NCI-H446 treated with DMSO at 0.1 percent for 48 hours (cell line): ENCODE measurements at places on chromosomes 3 and 15.

DNA sequence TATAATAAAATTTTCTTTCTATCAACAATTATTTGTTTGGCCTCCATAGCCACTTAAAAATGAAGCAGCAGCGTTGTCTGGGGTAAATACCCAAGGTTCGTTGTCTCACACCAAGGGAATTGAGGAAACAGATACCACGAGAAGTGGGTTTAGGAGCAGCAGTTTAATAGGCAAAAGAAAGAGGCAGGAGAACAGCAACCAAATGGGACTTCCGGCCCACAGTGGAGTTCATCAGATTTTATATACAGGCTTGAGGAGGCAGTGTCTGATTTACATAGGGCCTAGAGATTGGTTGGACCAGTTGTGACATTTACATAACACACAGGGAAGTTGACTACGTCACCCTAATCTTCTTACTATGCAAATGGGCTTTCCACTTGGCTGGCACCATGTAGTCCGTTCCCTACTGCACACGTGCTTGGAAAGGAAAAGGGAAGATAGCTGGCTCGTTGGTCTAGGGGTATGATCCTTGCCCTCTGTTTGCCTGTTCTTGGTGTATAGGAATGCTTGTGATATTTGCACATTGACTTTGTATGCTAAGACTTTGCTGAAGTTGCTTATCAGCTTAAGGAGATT lies 61.5 kb upstream of the SETMAR start:
- no peak for DNase-seq

DNA sequence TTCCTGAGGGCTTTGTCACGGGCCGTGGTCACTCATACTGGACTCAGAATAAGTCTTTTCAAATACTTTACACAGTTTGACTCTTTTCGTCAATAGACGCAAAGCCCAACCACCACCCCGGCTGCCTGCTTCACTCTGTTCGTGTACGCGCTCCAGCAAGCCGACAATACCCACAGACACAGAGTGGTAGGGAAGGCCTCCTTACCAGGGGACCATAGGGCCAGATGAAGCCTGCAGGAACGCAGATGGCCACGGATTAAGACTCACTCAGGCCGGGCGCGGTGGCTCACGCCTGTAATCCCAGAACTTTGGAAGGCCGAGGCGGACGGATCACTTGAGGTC lies 29.7 kb downstream of the EFCAB12 start:
- no peak for DNase-seq

DNA sequence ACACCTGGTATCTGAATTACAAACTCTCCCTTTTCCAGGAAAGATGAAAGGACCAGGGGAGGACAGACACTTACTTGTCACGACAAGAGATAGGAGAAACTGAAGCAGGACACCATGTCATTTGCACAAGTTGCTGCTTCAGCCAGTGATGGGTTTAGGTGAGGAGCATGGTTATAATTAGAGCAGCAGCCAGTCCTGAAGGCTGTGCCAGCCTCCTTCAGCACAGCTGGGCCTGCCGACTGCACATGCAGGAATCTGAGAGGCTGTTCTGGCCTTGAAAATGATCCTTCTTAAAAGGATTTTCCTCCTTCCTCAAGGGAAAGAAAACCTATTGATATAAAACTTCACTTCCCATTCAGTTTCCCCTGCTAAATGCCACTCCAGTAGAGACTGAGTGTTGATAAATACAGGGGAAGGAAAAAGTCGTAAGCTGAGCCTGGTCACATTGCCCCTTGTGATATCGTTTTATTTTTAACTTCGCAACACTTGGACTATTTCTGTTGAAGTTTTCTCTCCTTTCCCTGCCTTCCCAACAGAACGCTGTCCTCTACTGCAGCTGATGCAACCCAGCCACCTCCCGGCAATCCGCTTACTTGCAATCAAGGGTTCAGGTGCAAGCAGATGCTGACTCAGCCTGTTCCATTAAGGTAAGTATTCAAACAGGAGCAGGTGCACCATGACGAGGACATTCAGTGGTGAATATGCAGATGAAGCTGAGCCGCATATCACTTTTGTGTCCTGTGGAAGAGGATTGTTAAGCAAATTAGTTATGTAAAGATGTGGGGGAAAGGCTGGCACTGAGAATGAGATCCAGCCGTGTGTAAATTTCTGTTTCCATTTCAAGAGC lies at the start of gene FBXO40:
Gene FBXO40 (plus strand): TSS at position 524 of the 847 bp plus-strand sequence. CDS start 27,197 bp downstream, outside the sequence.
- DNase-seq: no peak

GRCh38 chr3:20772869-20773268 lies 586.9 kb upstream of the SGO1 start:
- no peak for DNase-seq

DNA sequence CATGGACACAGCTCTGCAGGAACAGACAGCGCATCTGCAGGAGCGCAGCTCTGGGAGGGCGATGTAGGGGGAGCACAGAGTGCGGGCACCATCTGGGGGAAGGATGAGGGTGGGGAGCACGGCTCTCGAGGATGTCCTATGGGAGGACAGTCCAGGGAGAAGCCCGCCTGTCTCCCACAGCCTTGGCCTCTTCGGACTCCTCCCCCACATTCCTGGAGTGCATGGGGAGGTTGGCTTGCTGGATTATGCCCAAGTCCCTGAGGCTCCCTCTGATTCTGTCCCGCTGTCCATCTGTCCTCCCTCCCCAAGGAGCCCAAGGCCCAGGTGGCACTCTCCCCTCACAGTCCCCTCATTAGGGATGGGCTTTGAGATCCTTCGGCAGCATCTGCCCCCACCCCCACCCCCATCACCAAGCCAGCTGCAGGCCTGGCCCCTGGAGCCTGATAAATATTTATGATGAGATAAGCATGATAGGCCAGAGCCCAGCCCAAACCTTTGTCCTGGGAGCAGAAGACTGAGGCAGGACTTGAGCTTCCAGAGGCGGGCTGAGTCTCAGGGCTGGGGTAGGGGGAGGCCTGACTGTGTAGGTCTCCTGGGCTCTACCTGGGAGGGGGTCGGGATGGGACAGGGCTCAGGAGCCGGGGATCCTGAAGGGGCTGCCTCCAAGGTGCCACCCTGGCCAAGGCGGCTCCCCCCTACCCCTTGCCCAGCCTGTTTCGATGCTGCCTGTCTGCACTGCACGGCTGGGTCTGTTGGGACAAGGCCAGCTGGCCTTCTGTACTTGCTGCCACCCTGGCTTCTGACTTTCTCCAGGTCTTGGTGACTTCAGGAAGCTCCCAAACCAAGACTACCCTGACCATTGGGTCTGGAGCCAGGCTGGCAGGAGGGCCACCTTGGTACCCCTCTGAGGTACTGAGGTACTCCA lies 28.6 kb upstream of the SEMA3F start:
- DNase-seq: no peak

- no peak for DNase-seq
Observed at GRCh38 chr15:45499426-45499825, 23.1 kb downstream of the SLC30A4 start.

- no peak for DNase-seq
Observed at GRCh38 chr3:50184242-50184978, 7.0 kb upstream of the GNAT1 start.

GRCh38 chr3:71430941-71431552 lies 152.5 kb downstream of the FOXP1 start:
- DNase-seq: no peak

DNA sequence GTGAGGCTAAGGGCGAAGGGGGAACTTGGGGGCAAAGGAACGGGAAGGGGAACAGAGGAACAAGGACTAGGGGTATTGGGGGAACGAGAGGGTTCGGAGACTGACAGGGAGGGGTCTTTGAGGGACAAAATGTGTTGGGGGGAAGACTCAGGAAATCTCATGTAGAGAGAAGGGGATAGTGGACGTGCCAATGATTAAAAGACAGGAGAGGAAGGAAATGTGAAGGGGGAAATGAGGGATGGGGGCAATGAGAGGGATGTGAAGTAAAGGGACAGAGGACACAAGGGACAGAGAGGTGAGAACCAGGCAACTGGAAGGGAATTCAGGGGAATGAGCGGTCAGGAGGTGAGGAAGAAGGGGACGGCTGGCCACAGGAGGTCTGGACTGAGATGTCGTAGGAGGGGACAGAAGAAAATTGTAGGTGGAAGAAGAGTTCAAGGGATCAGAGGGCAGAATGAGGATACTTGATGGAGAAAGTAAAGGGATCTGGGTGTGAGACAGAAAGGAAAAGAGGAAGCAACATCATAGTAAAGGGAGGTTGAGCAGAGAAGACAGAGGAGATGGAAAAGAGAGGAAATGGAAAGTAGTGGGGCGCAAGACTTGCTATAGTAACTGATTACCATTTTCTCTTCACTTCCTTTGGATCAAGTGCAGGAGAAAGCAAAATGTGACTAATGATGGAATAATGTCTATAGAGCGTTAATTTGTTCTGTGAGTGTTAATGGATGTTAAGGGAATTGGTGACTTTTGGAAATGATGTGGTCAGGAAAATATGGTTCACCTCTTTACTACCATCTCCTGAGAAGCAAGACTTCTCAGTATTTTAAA lies 749 bp downstream of the RAB8B start:
- no peak for DNase-seq
